ENCODE measurements at places on chromosomes 7 and 10. TPM values are rescaled to one million over a fixed set of nuclear protein-coding genes. Genes with fewer than 3 reads are reported as not detected.

ELN gene
- 1.1 TPM for total RNA-seq

FFAR4 gene
- total RNA-seq = not detected

BLOC1S2 gene
- 41.2 TPM for total RNA-seq

HMX3 gene
- not detected for total RNA-seq

SCIN gene
- total RNA-seq = not detected

NYAP1 gene
- 0.19 TPM for total RNA-seq

EN2 gene
- total RNA-seq = not detected

SERPINE1 gene
- 0.22 TPM for total RNA-seq

TCERG1L gene
- not detected for total RNA-seq

GCK gene
- not detected for total RNA-seq

NPC1L1 gene
- not detected for total RNA-seq

ADIRF gene
- total RNA-seq = not detected

TDRD1 gene
- total RNA-seq = 0.35 TPM

IRF5 gene
- total RNA-seq = 2.9 TPM

LEP gene
- total RNA-seq = not detected

STRIP2 gene
- 10.7 TPM for total RNA-seq

OR2A7 gene
- 3.7 TPM for total RNA-seq

GRID2IP gene
- not detected for total RNA-seq

ABCA13 gene
- 0.18 TPM for total RNA-seq

ARHGAP22 gene
- total RNA-seq = not detected

C7orf25 gene
- 3.4 TPM for total RNA-seq

DGKI gene
- 0.46 TPM for total RNA-seq

OR2A5 gene
- not detected for total RNA-seq

MBL2 gene
- total RNA-seq = not detected

CTBP2 gene
- 0.38 TPM for total RNA-seq

NAT16 gene
- total RNA-seq = not detected

CYP2W1 gene
- total RNA-seq = not detected

CPED1 gene
- total RNA-seq = not detected

SLC18A3 gene
- total RNA-seq = not detected

SAP25 gene
- total RNA-seq = 37.0 TPM

HTR5A gene
- not detected for total RNA-seq

GIMAP6 gene
- total RNA-seq = 118 TPM

PHKG1 gene
- 1.9 TPM for total RNA-seq

SYNPO2L gene
- total RNA-seq = not detected

GNGT1 gene
- not detected for total RNA-seq

WDR86 gene
- 0.13 TPM for total RNA-seq

GIMAP4 gene
- 354 TPM for total RNA-seq

GOLGA7B gene
- total RNA-seq = 15.0 TPM

CHST3 gene
- total RNA-seq = 0.03 TPM

FAM25G gene
- total RNA-seq = not detected

HTR7 gene
- total RNA-seq = not detected

CAV1 gene
- total RNA-seq = not detected

AGAP9 gene
- 5.0 TPM for total RNA-seq

SHTN1 gene
- 0.53 TPM for total RNA-seq

ENO4 gene
- not detected for total RNA-seq

STARD3NL gene
- total RNA-seq = 15.9 TPM

LLCFC1 gene
- total RNA-seq = not detected

SAMD9 gene
- 38.3 TPM for total RNA-seq

Data from activated naive CD4-positive, alpha-beta T cell treated with anti-CD3 and anti-CD28 coated beads, Interleukin-2, amount 10 ng/mL, durations not matched to agents 5 hours and 36 hours (primary cell).